ENCODE measurements at places on chromosomes 2 and 18.

DNA sequence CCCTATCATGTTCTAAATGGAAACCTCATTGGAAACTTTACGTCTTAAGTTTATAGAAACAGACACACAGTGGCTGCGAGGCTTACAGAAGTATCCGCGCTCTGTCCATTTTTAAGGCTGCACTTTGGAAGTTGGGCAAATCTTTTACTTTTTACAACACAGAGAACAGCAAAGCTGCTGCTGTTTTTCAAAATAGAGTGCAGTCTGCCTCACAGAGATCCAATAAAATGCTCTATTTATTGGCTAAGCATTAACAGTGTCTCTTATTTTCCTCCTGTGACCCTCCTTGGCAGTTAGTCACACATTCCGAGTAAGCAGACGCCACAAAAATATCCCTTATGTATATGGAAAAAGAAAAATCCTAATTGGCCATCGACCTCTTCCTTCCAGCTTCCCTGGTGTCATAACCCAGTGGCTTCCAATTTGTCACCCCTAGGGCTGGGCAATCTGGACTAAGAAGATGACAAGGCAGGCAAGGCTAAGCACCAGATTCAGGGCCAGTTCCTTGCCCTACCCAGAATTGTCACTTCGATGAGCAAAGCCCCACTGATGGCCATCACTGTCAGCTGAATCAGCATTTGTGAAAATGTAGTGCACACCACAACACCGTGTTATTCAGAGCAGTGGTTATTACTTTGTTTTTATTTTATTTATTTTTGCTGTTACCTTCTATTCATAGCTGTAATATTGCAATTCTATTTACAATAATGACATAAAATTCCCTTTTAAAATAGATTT lies 47.7 kb upstream of the MEIS1 start:
- DNase-seq = no peak

GRCh38 chr2:38165698-38166097 lies 89.7 kb upstream of the CYP1B1 start:
- DNase-seq = no peak

GRCh38 chr2:122029945-122030344 lies 274.5 kb downstream of the TSN start:
- DNase-seq = no peak

DNA sequence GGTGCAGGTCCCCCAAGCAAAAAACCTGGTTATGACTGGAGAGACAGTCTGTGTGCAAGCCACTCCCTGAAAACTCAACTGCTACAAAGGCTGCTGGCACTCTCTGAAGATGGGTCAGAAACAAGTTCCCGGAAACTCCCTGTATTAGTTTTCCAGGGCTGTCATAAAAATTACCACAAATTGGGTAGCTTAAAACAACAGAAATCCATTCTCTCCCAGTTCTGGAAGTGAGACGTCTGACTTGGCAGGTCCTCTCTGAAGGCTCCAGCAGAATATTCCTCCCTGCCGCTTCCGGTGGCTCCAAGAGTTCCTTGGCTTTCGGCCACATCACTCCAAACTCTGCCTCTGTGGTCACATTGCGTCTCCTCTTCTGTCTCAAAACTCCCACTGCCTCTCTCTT lies 30.1 kb upstream of the SERPINE2 start:
- peak; percentile 52 for DNase-seq

GRCh38 chr2:11505652-11506610 lies 27.9 kb upstream of the GREB1 start:
- no peak for DNase-seq
